ENCODE measurements at places on chromosomes 3 and 15.

DNA sequence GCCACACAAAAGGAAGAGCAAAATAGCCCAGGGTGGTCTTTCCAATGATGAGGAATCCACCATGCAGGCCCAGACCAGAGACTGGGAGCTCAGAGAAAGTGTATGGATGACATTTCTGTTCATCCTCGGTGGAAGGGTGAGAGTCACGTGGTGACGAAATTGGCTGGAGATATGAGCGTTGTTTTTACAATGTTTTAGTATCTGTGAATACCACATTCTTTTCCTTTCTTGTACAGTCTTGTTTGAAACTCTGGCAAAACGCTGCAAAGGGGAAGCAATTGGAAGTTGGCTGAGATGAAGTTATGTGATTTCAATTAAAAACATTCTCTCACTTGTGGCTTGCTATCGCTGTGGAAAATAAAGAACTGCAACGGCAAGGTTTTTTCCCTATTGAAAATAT lies 137.5 kb downstream of the MAGI1 start:
- no peak for DNase-seq

GRCh38 chr3:151439652-151440125 lies 21.2 kb downstream of the IGSF10 start:
- DNase-seq = peak; percentile 30

DNA sequence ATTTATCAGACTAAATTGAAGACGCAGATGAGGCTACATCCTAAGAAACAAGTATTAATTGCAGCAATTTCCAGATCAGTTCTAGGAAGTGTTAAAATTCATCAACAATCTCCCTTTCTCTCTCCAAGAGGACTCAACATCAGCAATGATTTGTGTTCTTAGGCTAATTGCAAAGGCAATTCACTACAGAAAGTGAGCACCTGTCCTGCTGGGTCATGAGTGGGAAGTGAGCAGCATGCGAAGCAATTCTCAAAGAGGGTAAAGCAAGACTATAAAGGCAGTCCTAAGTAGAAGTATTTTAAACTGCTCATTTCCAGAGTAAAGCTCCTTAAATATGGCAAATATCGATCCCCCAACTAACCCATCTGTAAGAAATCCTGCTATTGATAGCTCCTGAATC lies 1191.0 kb upstream of the ALCAM start:
- no peak for DNase-seq

GRCh38 chr3:17039594-17039993 lies 154.8 kb downstream of the PLCL2 start:
- DNase-seq = no peak

GRCh38 chr3:156627946-156628569 lies 46.3 kb upstream of the TIPARP start:
- no peak for DNase-seq

GRCh38 chr3:148510116-148510515 lies 187.6 kb upstream of the AGTR1 start:
- DNase-seq = no peak

DNA sequence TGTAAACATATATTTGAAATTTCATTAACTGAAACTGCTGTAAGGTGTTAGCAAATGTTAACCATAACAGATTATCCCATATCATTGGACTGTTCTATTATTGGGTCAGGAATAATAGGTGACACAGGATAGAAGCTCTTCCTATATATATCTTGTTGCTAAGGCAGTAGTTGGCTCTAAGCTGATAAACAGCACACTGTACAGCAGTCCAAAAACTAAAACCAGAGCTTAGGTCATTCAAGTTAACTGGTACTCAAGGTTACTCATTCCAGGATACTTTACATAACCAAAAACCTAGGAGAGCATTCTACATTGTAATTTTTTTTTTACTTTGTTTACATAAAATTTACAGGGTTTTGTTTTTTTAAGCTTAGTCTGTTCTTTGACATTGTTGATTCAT lies 8.9 kb downstream of the DNAJC19 start:
- DNase-seq = no peak

GRCh38 chr3:187222801-187223200 lies 25.5 kb downstream of the RTP1 start:
- no peak for DNase-seq

DNA sequence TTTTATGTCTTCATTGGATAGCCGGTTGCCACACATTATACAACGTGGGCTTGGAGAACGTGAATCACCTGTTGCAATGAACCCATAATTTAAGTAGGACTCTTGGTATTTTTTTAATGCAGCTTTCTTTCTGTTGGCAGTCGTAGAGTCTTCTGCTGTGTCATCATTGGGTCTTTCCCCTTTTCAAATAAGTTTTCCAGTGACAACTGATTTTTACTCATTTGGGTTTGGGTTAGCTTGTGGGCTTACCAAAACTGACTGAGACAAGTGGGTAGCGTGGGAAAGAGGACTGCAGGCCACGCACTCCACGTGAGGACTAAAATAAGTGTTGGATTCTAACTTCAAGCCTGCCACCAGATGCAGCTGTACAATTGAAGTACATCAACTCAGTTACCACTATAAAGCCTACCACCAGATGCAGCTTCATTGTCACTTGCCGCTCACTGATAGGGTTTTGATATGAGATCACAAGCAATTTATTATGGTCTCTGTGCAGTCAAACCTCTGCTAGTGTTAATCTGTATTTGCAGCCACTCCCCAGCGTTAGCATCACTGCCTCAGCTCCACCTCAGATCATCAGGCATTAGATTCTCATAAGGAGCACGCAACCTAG lies 6.4 kb upstream of the CAPN7 start:
- no peak for DNase-seq

DNA sequence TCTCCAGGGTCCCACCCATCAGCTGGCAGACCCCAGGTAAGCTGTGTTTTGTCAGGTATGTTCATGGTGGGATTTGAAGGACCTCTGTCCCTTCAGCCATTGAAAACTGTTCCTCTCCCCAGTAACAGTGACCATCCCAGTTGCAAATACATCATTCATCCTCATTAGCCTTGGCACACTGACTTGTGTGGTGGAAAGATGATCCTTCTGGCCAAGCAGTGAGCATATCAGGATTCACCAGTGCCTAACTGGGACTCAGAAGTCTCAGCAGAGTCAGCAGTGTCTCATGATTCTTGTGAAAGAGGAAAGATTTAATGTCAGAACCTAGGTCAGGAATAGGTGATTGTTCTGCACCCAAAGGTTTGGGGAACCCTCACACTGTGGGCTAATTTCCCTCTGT lies 90.2 kb downstream of the DNAJB8 start:
- DNase-seq = no peak

- no peak for DNase-seq
Measured at GRCh38 chr3:184235381-184236032, 6.1 kb downstream of the VWA5B2 start.

GRCh38 chr15:45393851-45394250 lies 15.5 kb upstream of the GATM start:
- no peak for DNase-seq

DNA sequence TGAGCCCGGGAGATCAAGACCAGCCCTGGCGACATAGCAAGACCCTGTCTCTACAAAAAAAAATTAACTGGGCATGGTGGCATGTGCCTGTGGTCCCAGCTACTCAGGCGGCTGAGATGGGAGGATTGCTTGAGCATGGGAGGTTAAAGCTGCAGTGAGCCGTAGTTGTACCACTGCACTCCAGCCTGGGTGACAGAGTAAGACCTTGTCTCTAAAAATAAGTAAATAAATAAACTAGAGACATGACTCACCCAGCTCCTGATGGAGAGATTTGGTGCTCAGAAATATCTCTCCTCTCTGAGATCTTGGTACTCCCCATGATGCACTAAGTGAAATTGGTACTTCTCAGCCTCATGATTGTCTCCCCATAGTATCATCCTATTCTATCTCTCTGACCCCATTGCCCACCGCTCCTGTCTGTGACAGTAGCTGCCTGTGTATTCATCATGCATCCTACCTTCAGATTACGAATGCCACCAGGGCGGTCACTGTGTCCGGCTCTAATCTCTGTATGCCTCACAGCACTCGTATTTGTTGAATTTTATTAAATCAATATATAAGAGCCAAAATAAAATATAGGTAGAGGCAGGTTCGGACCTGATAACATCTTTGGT lies 50.9 kb downstream of the ABHD2 start:
- no peak for DNase-seq

DNA sequence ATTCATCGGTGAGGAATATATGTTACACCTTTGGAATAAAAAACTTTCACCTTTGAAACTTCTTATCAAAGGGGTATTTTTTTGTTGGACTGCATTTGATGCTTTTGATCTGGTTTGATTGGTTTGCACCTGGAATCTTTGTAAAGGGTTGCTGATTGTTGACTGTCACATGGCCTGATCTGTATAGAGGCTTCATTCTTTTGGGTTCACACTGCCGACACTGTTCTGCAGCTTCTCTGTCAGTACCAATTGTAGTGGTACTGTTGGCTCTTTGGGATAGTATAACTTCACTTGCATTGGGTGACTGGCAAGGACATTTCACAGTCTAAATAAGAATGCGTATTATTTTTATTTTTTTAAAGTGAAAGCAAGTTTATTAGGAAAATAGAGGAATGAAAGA lies 155.7 kb downstream of the DOCK3 start:
- DNase-seq = no peak

GRCh38 chr15:69668963-69669362 lies 216.3 kb downstream of the RPLP1 start:
- DNase-seq = no peak

DNA sequence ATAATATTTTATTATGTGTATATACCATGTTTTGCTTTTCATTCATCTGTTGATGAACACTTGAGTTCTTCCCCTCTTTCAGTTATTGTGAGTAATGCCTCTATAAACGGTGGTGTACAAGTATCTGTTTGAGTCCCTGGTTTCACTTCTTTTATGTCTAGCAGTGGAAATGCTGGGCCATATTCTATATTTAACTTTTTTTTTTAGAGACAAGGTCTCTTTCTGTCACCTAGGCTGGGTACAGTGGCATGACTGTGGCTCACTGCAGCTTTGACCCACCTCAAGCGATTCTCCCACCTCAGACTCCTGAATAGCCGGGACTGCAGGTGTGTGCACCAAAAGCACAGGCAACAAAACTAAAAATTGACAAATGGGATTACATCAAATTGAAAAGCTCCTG lies 19.9 kb downstream of the GOLM2 start:
- no peak for DNase-seq

DNA sequence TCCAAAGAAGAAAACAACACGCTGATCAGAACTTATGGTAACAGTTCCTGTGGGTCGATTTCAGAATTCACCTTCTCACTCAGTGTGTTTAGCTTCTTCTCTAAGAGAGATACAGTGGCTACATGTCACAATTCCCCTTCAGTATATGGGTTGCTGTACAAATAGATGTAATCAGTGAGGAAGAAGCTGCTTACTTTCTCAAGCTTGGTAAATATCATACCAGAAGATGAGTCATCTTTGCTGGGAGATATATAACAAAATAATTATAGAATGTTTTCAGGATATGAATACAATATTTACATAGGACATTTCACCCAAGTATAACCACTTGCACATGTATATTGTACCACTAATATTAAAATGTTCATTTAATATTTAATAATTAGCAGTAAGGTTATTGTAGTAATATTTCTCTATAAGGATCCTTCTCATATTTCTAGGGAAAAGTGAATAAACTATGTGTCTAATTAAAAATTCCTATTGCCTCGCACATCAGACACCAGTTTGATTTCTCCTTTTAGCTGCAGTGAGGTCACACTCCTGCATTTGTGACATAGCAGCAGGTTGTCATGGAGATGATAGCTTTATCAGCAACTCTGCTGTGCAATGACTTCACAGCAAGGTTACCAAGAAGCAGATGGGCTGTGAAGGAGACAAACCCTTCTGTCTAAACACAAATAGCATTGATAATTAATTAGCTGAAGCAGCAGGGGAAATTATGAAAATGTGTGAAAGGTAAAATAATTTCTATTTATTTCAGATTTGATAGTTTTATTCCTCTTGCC lies 211.4 kb downstream of the TUSC7 start:
- no peak for DNase-seq

GRCh38 chr15:43215961-43216360 lies 4.9 kb downstream of the EPB42 start:
- no peak for DNase-seq

DNA sequence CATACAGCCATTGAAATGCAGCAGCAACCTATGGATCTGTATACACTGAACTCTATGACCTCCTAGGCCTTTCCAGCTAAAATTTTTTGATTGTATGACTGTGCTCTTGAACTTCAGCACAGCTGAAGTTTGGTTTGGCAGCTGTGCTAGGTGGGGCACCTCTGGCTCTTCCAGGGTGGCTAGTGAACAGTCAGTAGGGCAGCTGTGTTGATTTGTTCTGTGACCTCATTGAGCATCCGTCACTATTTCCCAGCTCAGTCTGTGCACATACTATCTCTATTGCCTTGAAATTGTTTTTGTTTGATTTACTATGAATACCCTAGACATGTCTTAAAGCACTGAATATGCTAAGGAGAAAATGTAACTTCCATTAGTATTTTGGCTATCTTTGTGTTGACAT lies 363.2 kb upstream of the NAALADL2 start:
- DNase-seq = no peak

DNA sequence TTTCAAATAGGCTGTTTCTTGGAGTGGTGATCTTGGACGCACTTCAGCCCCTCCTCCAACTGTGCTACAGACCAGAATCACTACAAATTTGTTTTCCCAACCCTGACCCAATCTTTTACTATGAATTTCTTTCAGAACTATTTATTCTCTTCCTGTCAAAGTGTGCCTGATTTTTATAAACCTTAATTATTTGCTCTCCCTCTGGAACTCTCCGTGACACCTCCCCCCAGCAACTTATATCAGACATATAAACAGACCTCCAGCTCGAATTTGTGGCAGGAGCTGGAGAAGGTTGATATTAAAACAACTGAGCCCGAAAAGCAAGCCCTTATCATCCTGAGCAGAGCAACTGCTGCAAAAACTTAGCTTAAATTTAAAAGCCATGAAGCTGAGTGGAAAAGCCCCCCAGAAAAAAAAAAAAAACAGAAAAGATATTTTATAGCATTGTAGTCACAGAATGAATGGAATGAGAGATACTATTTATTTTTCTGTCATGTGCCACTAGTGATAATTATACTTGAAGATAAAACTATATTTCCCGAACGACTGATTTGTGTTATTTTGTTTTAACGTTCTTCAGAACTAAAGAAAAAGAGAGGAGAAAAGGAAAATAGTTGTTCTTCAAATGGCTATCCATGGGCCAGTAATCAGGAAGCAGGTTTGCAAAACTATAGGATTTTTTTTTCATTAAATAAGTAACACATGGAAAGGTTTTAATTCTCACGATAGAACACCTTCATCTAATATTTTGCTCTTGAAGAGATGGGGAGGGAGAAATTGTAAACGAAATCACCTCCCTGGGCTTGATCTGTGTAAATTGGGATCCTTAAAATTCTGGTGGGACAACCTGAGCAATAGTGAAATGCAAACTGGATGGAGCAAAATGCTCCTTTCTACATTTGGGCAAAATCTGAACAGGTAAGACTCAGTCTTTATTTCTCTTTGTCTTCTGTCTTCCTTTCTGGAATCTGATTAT lies 80.8 kb downstream of the NR2F2 start:
- no peak for DNase-seq

- no peak for DNase-seq
Measured at GRCh38 chr3:82354228-82354627, 592.8 kb upstream of the GBE1 start.

- no peak for DNase-seq
Measured at GRCh38 chr15:92687195-92687602, 31.6 kb upstream of the FAM174B start.

Measured in femur (tissue), 1 donor.